ENCODE measurements at places on chromosomes 7 and 10. TPM values are rescaled to one million over a fixed set of nuclear protein-coding genes. Genes with fewer than 3 reads are reported as not detected.

DNA sequence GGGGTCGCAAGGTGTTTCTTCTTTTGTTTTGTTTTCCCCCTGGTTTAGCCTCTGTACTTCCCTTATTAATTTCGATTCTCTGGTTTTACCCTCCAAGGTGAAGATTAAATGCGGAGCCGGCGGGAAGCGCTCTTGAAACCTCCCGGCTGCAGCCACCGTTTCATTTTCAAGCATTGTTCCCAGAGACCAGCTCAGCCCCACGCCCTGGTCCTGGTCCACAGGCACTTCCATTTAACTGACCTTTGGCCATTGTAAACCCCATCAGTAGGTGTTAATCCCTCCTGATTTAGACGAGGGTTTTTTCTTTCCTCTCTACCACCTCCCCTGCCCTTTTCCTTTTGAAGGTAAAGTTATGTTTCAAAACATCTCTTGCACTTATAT, 39.2 kb upstream of the ENO4 start:
- no peaks in the 10 kb centered on the region for H3K36me3 ChIP-seq
- no peak for DNase-seq
- no peak overlapping the region for H3K27ac ChIP-seq
- no peaks in the 10 kb centered on the region for H3K27me3 ChIP-seq
- no peaks in the 10 kb centered on the region for H3K4me1 ChIP-seq

DNA sequence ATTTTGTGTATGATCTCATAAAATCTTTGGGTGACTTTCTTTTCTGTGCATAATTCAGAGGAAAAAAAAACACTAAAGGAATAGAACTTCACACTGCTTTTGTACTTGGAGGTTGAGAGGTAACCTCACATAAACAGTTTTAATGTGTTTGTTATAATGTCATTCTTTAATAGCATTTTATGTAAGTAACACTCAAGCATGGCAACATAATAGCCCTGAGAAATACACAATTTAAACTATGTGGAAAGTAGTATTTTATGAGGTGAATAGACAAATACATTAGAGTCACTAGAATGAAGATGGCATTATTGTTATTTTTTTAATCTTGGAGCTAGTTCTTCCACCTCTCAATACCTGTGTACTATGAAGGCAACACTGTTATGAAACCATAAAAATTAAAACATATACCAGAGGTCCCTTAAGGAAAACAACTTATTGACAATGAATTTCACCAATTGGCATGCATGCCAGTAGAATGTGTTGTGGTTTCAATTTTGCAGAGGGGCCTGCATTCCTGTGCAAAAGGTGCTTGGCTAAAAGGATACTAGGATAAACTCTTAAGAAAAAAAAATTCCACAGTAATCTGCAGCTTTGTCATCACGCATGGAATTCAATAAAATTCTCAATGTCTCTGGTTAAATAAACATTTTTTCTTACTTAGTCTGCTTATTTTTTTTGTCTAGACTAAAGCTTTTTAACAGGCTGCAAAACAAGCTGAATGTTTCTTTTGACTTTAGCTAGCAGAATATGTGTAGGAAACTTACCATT, 102.5 kb downstream of the CD36 start:
- no peak for DNase-seq
- peak overlapping the region; percentile 48 for H3K27ac ChIP-seq
- H3K36me3 ChIP-seq, result peaks cover 33% of the 10 kb centered on the region
- H3K4me1 ChIP-seq, result peaks cover 17% of the 10 kb centered on the region

DNA sequence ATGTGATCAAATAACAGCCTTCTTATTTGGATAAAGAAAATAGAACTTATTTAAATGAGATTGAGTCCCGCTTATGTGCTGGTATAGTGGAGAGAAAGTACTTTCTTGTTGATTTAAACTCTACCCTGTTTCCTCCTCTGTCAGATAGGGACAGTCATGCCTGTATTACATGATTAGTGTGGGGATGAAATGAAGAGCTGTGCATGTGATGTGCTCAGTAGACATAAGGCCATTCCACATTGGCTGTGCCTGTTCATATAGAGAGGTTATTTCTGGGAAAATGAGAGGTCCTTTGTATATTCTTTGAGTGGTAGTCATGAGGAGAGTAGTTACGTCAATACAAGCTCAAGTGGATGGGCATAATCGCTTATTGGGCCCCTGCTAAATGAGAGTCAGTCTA, 5.7 kb downstream of the MTURN start:
- no peaks in the 10 kb centered on the region for H3K36me3 ChIP-seq

The GATA3 gene
- polyA plus RNA-seq, result 14.3 TPM

DNA sequence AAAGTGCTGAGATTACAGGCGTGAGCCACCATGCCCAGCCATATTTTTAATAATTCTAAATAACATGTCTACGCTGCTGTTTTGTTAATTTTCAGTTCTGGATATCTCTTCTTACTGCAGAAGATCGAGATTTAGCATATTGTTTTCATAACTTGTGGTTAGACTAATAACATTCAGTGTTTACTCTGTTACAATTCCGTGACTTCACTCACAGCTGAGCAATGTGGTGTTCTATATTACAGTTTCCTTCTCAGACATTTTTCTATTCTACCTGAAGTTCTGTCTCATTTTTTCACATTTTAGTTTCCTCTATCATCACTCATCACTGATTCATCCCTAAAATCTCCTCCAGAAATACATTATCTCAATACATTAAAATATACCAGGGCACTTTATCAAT, 10.9 kb downstream of the RNF32 start:
- no peaks in the 10 kb centered on the region for H3K36me3 ChIP-seq
- no peaks in the 10 kb centered on the region for H3K4me1 ChIP-seq
- H3K27ac ChIP-seq, result no peak overlapping the region
- H3K4me3 ChIP-seq, result no peak overlapping the region

DNA sequence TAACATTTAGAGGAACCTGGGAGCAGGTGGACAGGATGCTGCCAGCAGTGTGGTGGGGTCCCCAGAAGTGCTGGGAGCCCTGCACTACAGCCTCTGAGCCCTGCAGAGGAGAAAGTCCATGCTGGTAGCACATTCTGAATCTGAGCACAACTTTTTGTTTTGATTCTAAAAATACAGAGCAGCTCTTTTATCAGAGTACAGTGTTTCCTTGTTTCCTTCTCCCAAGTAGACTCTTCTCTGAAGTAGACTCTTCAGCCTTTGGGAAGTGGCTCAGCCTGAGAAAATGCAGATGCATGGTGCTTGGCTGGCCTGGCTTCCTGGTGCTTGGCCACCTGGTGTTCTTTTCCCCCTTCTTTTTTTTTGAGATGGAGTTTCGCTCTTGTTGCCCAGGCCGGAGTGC, 9.1 kb downstream of the ADCY1 start:
- DNase-seq, result no peak
- H3K36me3 ChIP-seq, result no peaks in the 10 kb centered on the region
- H3K27ac ChIP-seq, result no peak overlapping the region

Data from SK-N-SH (cell line).